Dermis blood vessel endothelial cell (primary cell): ENCODE measurements at places on chromosomes 5 and 9. TPM values are rescaled to one million over a fixed set of nuclear protein-coding genes. Genes with fewer than 3 reads are reported as not detected.

DNA sequence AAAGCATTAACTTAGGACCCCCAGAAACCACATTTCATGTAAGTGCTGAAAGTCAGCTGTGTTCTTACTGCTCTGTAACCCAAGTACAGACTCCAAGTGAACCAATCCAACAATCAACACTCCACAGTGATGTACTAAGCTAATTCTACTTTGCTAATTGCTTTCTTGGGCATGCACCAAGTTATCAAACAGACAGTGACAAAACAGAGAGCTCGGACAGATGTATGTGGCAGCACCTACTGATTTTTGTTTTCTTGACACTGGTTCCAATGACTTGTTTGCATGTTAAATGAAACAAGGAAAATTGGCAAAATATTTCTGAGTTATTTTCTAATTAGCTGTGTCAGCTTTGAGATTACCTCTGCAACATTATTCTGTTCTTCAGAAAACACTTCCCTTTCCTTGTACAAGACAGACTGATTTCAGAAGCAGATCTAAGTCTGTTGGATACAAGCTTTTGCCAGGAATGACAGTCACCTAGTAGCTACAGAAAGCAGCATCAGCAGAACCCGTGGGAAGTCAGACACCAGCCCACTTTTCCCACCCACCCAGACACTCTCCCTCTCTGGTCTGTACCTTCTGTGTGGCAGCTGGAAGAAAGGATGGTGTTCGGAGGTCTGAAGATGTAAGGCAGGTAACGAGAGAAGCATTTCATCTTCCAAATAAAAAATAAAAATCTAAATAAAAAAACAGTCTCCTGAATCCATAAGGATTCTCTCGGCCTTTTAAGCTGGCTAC, 176.7 kb upstream of the PPP2R2B start:
- no peak for DNase-seq

GRCh38 chr5:141491323-141492167, 2.7 kb downstream of the PCDHGC5 start:
- DNase-seq = no peak

DNA sequence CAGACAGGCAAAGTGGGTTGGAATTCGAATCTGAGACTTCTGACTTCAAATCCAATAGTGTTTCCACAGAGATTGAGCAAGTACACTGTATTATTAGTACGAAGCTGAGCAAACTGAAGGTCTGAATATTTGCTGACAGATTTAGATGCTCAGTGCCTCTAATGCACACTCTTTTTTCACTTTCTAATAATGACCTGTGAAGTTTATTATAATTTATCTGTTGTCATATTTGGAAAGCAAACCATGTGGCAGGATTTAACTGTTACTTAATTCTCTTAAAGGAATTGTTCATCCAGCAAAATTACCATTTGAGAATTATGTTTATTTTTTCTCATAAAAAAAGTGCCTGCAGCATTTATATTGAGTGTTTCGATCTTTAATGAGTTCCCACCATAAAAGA, 277.3 kb downstream of the DMRT2 start:
- DNase-seq = no peak

- DNase-seq = no peak
Observed at GRCh38 chr5:64688965-64689364, 1.3 kb upstream of the SHISAL2B start.

DNA sequence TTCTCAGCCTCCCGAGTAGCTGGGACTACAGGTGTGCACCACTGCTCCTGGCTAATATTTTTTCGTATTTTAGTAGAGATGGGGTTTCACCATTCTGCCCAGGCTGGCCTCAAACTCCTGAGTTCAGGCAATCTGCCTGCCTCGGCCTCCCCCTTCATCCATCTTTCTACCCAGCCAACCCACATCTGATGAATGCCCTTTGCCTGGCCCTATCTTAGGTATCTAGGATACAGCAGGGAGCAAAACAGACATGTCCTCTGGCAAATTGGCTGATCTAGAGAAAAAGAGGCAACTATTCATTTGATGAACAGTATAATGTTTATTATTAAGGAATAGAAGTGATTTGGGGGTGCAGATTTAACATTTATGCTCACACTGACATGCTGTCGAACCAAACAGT, 123.0 kb downstream of the TRIO start:
- no peak for DNase-seq

DNA sequence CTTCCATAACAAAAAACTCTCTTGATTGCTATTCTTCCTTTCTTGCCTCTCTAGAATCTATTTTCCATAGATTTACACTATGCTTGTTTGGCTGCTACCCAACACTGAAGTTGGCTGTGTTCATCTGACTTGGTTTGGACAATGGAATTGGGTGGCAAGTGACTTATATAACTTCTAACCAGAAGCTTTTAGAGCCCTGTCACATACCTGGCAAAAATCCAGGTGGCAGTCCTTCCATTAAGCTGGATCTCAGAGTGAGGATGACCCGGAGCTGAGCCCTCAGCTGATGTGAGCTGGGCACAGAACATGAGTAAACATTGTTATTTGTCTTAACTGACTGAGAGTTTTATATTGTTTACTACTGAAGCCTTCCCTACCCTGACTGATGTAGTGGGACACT, 225.7 kb downstream of the TLR4 start:
- no peak for DNase-seq

DNA sequence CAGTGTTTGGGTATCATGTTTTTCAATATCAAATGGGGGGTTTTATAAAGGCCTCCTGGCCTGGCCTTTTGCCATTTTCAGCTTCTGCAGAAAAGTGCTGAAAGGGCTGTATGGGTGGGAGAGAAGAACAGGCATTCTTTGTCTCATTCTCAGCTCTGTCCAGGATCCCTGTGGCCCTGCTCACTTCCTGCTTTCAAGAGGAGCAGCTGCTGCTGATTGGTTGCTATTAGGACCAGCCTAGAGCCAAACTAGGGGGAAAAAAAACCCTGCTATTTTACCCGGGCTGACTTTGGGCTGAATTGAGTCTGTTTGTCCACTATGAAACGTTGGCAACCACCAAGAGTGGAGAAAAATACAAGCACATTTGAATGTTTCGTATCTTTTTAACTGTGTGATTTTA, 117.1 kb downstream of the CMYA5 start:
- DNase-seq = no peak

The KCNMB1 gene
- total RNA-seq = not detected in 2 replicates

The DRD1 gene
- not detected in 2 replicates for total RNA-seq

The C7 gene
- under 0.01 and 0.28 TPM in 2 replicates for total RNA-seq

The OR13C2 gene
- not detected in 2 replicates for total RNA-seq

The CDKN2B-AS1 gene
- 0.28 and 2.2 TPM in 2 replicates for total RNA-seq
